Smooth muscle cell of bladder (primary cell): ENCODE measurements at places on chromosomes 4 and X. TPM values are rescaled to one million over a fixed set of nuclear protein-coding genes. Genes with fewer than 3 reads are reported as not detected.

STS gene
- 2.3 and 2.4 TPM in 2 replicates for total RNA-seq

CNKSR2 gene
- 1.6 and 5.5 TPM in 2 replicates for total RNA-seq

CDX4 gene
- total RNA-seq = not detected in 2 replicates

SH2D1A gene
- total RNA-seq = not detected in 2 replicates

SSX2B gene
- total RNA-seq = not detected in 2 replicates

BANK1 gene
- 0.57 and 0.65 TPM in 2 replicates for total RNA-seq

SHROOM4 gene
- total RNA-seq = 0.28 and 1.0 TPM in 2 replicates

UGT2B15 gene
- total RNA-seq = not detected in 2 replicates

PABPC1L2A gene
- total RNA-seq = not detected in 2 replicates

SOWAHD gene
- 0.18 and 0.43 TPM in 2 replicates for total RNA-seq

STOX2 gene
- 1.0 and 3.4 TPM in 2 replicates for total RNA-seq

DUSP21 gene
- total RNA-seq = not detected in 2 replicates

ACE2 gene
- total RNA-seq = under 0.01 and 0.09 TPM in 2 replicates

CTAG1A gene
- 0.18 TPM in 1 of 2 replicates, not detected in the other for total RNA-seq

PABPC1L2B gene
- not detected in 2 replicates for total RNA-seq
